Caco-2 (cell line): ENCODE measurements at places on chromosomes 3 and 15. TPM values are rescaled to one million over a fixed set of nuclear protein-coding genes. Genes with fewer than 3 reads are reported as not detected.

CLDN16 gene
- total RNA-seq, result 0.27 and 0.30 TPM in 2 replicates

DNA sequence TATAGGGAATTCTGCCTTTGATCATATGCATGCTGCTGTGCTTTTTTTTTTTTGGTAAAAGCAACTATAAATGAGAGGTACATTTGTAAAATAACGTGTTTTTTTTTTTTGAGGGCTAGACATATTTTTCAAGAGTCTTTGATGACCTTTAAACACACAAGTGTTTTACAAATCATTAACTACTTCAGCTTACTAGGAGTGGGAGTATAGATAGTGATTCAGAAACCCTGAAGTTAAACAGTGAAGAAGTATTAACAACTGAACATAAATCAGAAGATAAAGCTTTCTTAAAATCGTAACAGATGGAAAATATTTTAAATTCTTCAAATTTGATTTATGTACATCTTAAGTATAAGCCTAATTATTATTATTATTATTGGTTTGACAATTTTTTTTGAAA lies 2.9 kb upstream of the GMNC start:
- no peaks in the 10 kb centered on the region for H3K36me3 ChIP-seq
- H3K4me3 ChIP-seq, result no peak overlapping the region
- H3K27ac ChIP-seq, result no peak overlapping the region
- H3K27me3 ChIP-seq, result no peaks in the 10 kb centered on the region
- DNase-seq, result no peak

DNA sequence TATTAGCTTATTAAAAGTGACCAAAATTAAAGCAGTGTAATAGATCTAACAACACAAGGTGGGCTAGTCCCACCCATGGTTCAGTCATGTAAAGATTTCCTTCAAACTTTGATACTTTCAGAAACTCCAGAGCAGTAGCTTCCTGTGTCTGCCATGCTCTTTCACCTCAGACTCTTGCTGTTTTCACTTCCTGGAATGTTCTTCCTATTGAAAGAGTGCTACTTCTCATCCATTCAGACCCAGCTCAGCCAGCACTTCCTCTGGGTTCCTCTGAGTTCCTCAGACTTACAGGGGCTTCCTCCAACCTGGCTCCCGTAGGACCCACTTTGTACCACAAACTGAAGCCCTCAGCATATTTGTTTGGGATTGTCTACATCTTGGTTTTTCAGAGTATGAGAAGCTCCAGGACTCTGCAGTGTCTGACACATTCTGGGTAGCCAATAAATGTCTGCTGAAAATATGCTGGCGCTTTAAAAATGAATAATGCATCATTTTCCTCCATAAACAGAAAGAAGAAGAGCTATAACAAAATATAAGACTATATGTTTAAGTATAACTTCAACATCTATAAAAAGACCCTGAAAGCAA lies 18.0 kb downstream of the NCEH1 start:
- DNase-seq, result no peak
- H3K27ac ChIP-seq, result no peak overlapping the region
- H3K36me3 ChIP-seq, result no peaks in the 10 kb centered on the region
- peaks cover 35% of the 10 kb centered on the region for H3K4me1 ChIP-seq
- H3K4me3 ChIP-seq, result no peak overlapping the region

DNA sequence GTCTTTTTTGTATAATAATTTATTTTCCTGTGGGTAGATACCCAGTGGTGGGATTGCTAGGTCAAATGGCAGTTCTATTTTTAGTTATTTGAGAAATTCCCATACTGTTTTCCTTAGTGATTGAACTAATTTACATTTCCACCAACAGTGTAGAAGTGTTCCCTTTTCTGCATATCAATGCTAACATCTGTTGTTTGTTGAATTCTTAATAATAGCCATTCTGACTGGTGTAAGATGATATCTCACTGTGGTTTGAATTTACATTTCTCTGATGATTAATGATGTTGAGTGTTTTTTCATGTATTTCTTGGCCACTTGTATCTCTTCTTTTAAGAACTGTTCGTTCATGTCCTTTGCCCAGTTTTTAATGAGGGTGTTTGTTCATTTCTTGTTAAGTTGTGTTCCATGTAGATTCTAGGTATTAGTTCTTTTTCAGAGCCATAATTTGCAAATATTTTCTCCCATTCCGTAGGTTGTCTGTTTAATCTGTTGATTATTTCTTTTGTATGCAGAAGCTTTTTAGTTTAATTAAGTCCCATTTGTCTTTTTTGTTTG lies 713.3 kb upstream of the EPHA6 start:
- no peaks in the 10 kb centered on the region for H3K27me3 ChIP-seq
- no peaks in the 10 kb centered on the region for H3K36me3 ChIP-seq
- no peak for DNase-seq
- no peak overlapping the region for H3K27ac ChIP-seq
- H3K4me3 ChIP-seq, result no peak overlapping the region

- no peaks in the 10 kb centered on the region for H3K27me3 ChIP-seq
- no peaks in the 10 kb centered on the region for H3K36me3 ChIP-seq
- H3K27ac ChIP-seq, result no peak overlapping the region
- H3K4me3 ChIP-seq, result no peak overlapping the region
- no peak for DNase-seq
Observed at GRCh38 chr3:183211352-183211751, 41.7 kb upstream of the B3GNT5 start.

DNA sequence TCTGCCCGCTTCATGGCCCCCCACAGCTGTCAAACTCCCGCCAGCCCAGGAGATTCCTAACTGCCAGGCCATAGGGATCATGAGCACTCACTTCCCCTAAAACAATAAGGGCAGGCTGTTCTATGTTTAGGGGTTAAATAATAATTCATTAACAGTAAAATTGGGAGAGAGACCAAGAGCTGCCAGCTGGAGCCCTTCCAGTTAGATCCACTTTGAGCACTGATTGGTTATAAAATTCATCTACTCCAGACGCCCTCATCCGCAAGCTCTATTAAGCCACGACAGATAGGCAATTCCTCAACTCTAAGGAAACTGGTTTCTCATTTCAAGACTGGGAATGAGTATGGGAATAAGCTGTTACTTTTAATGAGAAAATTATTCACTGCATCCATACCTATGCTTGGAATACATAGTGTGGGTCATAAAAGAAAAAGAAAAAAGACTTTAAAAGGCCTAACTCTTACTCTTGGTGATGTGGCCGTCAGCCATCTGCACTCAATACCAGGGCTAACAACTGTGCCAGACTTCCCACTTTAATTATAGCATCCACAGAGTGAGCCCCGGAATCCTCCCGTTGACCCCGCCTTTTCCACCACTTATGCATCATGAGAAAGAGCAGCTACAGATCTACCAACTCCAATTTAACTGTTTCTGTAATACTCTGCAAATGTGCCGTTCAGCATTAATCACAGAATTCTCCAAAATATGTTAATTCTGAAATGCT lies 44.5 kb downstream of the IL17RD start:
- H3K27ac ChIP-seq, result no peak overlapping the region
- no peaks in the 10 kb centered on the region for H3K27me3 ChIP-seq
- no peak overlapping the region for H3K4me3 ChIP-seq
- DNase-seq, result no peak
